HT1080 (cell line): ENCODE measurements at places on chromosomes 7 and 10.

- peak; percentile 97 for DNase-seq
Measured at GRCh38 chr10:78974617-78975317, 94.0 kb upstream of the ZMIZ1 start.

- DNase-seq: no peak
Measured at GRCh38 chr7:44854644-44855364, 6.9 kb upstream of the H2AZ2 start.

DNA sequence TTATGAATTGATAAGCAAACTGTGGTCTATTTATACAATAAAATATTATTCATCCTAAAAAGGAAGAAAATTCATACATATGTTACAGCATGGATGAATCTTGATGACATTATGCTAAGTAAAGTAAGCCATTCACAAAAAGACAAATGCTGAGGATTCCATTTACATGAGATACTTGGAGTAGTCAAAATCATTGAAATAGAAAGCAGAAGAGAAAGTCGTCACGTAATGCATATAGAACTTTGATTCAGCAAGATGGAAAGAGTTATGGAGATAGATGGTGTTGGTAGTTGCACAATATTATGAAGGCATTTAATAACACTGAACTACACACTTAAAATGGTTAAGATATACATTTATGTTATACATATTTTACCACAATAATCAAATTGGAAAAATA, 309.7 kb upstream of the KLF6 start:
- no peak for DNase-seq

GRCh38 chr10:63562857-63563256, 41.7 kb downstream of the REEP3 start:
- DNase-seq: no peak

- DNase-seq: peak; percentile 81
Measured at GRCh38 chr10:50929670-50930069, 44.2 kb upstream of the A1CF start.

DNA sequence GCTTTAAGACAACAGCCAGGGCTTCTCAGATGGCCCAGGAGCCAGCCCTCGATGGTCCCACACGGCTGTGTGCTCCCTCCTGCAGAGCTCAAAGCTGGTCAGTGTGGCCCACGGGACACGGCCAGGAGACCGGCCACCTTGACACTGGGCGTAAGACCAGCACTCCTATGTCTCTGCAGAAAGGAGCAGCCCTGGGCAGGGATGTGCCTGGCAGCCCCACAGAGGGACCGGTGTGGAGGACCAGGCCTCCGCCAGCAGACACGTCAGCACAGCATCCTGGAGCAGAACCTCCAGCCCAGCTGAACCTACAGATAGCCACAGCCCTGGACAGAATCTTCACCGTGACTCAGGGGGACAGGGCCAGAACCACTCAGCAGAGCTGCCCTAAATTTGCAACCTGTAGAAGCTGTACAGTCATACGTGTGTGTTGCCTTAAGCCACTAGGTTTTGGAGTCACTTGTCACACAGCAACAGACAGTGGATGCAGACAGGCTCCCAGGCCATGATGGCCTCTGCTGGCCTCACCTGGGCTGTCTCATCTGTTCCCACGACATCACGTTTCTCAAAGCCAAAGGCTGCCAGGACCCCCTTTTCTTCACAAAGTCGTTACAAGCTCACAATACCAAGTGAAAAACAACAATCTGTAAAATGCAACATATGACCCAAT, 132.4 kb downstream of the DIP2C start:
- DNase-seq: no peak

GRCh38 chr10:102242118-102242485, 790 bp upstream of the PITX3 start:
- DNase-seq: no peak

GRCh38 chr7:14836006-14836405, 66.5 kb downstream of the DGKB start:
- no peak for DNase-seq

DNA sequence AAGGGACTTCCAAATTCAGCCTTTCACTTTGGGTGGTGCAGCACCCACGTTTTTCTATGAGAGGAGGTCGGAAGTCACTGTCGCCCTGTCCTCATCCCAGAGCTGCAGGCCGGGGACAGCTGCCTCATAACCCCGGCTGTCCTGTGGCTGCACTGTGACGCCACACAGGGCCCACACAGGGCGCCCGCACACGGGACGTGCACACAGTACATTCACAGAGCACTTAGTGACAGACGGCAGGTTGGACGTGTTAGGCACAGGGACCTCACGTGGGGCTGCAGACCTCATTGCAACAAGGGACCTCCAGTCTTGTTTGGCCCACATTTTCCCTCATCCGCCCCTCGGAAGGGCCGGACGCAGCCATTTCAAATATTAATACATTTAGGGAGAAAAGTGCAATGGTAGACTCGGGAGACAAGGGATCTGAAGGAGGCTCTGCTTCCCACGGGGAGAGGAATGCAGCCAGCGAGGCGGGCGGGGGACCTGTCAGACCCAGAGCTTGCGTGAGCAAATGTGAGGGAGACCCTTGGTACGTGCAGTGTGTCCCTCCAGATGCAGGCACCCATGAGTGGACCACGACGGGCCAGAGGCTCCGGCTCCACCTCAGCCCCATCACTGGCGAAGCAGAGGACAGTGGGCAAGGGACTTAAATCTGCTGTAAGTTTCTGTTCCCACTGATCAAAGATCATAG, 86.7 kb downstream of the VOPP1 start:
- DNase-seq: no peak

GRCh38 chr7:74454925-74455288, 1.2 kb downstream of the GTF2IRD1 start:
- DNase-seq: no peak

DNA sequence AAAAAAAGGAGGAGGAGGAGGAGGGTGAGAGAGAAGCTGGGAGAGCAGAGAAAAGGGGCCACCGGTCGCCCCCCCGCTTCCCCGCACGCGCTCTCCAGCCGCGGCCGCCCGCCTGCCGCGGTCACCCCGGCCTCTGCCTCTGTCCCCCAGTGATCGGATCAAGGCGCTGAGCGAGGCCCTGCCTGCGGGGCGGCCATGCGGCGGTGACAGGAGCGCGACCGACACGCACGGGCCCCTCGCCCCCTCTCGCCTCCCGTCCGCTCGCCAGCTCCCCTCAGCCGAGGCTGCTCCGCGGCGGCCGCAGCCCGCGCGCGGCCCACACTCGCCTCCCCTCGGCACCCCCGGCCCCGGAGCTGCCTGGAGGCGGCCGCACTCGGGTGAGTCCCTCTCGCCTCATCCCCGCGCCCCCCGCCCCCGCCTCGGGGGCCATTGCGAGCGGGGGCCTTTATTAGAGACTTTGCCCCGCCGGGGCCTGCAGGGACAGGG, at the start of gene GTF2I:
GTF2I (plus strand) TSS at position 27 of the 486 bp plus-strand sequence. CDS start 31,411 bp downstream, outside the sequence.
- no peak for DNase-seq

DNA sequence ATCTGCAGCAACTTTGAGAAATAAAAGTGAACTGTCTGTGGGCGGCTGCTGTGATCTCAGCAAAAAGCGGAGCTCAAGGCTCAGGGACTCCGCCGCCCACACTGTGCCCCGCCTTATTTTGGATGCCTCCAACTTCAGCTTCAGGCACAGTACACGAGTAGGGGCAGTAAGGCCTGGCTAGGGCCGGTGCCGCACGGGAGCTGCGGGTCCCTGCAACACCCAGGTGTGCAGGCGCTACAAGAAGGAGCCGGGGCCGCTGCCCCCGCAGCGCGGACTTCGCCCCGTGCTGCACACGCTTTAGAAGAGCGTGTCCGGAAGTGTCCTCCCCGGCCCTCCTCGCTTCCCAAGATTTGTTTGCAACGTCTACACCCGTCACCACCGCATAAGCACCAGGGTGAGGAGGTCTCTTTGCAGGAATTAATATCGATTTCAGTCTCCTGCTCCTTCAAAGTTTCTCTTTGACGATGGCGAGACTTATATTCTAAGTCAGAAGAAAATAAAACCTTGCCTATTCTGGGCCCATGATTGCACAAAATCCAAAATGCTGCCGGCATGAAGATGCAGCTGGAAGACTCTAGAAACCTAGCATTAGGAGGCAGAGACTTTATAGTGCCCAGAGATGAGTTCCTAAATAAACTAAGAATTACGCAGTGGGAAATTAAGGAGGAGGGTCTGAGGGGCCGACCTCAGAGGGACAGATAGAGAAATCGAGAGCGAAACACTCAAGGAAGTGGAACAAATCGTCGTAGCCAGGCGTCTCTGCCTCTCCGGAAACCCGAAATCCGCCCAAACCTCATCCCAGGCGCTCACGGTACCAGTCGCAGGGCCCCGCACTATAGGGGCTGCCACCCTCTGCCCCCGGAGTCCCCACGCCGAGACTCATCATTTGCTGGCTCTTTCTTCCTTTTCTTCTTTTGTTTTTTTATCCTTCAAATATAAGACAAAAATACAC, 6.4 kb downstream of the VAX1 start:
- DNase-seq: no peak

DNA sequence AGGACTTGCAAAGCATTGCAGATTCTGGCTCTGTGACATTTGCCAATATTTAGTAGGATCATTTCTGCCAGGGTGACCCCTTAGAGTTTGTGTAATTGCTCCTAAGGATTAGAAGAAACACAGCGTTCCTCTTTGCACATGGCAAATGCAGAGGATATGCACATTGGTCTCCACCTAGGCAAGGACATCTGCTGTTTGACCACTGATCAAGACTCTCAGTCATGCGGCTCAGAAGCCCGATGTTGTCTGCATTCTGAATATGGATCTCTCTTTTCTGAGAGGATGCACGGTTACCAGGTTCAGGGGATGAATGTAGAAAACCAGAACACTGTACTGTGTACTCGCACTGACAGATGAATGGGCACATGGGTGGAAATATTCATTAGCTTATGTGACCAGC, 180.6 kb upstream of the AGK start:
- DNase-seq: no peak

DNA sequence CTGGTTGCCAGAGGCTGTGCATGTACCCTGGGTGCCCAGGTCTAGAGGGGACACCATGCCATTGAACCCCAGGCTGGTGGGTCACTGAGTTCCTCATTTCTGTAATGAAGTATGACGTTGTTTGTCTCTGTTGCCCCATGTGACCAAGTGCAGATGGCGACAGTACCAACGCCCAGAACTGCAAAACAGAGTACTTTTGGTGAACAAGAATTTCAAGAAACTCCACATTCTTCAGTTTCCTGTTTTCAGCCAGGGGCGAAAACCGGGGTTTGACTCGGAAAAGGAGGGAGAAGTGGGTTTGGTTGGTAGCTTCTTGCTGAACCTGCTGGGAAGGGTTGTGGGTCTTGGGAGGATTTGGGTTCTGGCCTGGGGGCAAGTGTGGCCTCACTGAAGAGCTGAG, 18.2 kb downstream of the CYP17A1 start:
- no peak for DNase-seq

DNA sequence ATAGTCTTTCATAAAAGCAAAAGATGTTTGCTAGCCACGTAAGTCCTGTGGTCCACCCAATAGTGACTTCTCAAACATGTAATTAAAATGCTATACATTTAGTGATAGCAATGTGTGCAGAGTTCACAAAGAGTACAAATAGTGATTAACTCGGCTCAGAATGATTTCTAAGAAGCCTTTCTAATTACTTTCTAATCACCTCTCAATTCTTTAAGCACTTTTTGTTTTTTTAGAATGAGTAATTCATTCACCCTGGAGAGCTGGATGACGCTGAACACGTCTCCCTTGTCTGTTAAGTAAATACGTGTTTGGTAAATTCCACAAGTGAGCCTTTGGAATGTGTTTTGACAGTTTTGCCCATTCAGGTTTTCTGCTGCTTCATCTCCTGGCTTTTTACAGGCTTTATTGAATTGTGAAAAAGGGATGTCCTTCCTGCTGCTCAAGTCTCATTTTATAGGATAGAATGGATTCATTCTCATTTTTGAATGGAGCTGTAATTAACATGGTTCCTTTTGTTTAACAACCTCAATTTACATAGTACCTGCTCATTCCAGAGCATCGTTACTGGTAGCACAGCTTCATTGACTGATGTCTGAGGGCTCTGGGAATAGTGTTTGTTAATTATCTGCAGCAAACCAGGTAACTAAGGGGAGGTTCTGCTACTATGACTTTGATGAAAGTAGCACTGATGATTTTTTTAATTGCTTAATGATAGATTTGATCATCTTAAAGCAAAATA, 212.1 kb downstream of the VTI1A start:
- peak; percentile 16 for DNase-seq

DNA sequence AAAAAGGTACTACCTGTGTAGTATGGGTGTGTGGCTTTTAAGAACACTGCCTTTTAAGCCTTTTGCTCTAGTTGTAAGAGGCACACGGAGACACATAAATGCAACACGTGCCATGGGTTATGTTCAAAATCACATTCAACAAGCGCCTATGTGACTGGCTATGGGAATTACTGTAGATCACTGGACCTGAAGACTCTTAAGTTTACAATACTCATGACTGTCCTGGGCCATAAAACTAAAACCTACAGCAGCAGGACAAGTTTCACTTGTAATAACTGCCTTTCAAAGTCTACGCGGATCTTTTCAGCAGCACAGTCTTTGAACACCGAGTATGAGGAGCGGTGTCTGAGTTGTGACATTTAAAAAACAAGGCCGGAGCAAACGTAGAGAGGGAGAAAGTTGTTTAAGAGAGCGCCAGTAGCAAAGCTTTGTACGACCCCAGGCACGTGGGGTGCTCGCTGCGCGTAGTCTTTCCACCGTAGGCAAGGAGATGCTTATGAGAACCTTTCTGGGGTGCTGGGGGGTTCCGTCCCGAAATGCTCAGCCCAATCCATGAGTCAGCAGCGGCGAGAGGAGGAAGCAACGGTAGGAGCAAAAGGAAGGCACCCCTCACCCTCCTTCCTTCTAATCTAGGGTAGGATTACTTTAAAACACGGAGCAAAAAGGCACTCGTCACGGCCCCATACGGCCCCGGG, 662 bp downstream of the DNAJC2 start:
- peak; percentile 20 for DNase-seq

DNA sequence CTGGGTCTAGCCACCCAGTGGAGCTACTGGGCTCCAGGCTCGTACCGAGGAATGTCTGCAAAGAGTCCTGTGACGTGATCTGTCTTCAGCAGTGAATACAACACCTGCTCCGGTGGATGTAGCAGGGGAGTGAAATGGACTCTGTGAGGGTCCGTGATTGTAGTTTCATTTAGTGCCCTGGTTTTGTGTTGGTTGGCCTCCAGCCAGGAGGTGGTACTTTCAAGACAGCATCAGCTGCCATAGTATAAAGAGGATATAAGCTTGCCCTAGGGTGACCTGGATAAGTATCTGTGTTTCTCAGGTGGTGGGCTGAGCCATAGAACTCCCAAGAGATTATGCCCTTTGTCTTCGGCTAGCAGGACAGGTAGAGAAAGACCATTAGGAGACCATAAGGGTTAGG, 24.6 kb upstream of the WNT2 start:
- DNase-seq: no peak

- no peak for DNase-seq
Measured at GRCh38 chr10:118970770-118971169, 58.7 kb upstream of the NANOS1 start.

GRCh38 chr7:94400022-94400421, 5.3 kb downstream of the COL1A2 start:
- DNase-seq: no peak
